ENCODE measurements at places on chromosomes 12 and 14.

- no peak for DNase-seq
Measured at GRCh38 chr12:98211909-98212695, 303.3 kb upstream of the TMPO start.

- DNase-seq: no peak
Measured at GRCh38 chr12:94971923-94972322, 31.6 kb downstream of the NDUFA12 start.

DNA sequence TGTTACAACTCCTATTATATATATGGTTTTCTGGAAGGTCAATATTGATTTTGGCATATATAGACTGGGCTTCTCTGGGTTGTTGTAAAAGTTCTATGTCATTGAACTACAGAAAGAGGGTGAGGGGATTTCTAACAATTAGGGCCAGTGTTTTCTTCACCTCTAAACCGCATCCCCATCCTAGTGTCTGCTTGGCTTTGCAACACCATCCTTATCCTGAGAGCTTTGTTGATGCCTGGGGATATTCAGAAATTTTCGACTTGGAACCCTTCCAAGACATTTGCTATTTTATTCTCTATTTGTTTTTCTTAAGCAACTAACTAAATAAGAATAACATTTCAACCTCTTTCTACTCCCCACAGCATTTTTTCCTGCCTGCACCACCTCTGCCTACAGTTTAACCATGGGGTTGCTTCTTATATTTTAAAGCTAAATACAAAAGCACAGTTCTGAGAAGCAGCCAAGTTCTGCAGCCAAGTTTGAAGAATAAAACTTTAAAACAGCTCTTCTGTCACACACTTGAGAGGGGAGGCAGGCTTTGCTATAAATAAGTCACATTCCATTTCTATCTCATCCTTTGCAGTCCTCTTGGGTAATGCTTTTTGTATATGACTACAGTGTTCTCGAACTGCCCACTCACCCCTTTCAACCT lies 53.4 kb downstream of the RGS6 start:
- DNase-seq: peak; percentile 88

DNA sequence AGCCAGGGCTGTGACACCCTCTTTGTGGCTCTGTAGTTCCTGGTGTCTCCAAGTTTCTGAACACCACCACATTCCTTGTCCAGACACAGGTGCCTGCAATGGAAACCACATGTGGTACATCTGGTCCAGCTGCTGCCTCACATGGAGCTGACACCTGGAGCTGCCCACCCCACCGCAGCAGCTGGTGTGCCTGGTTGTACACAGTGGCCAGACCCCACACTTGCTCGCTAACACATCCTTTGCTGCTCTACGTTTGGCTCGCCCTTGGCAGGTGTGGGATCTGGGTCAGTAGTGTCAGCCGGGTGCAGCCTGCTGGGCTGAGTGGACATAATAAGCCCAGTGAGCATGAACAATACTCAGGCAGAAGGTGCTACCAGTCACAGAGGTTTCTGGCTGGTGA lies 198.9 kb downstream of the ADGRD1 start:
- no peak for DNase-seq

Measured in muscle of back (tissue), 13 donors.